ENCODE measurements at places on chromosomes 6 and 20. TPM values are rescaled to one million over a fixed set of nuclear protein-coding genes. Genes with fewer than 3 reads are reported as not detected.

- no peak for DNase-seq
These were observed 102.9 kb downstream of the EDN1 start for GRCh38 chr6:12393100-12393499.

- DNase-seq, result no peak
These were observed 437.1 kb downstream of the CD109 start for GRCh38 chr6:74133073-74133472.

- no peak for DNase-seq
These were observed 82.5 kb downstream of the POPDC3 start for GRCh38 chr6:105097288-105097687.

Gene MMP24OS
- 16.1 TPM for total RNA-seq

Gene ZNF311
- total RNA-seq, result 0.65 TPM

Gene ZKSCAN3
- total RNA-seq, result 3.6 TPM

- DNase-seq, result no peak
These were observed 436.8 kb downstream of the HAO1 start for GRCh38 chr20:7503501-7503900.

- DNase-seq, result no peak
These were observed 28.2 kb downstream of the SLC12A5 start for GRCh38 chr20:46056970-46057855.

Gene OR2H2
- total RNA-seq, result not detected

Gene POM121L2
- total RNA-seq, result not detected

GRCh38 chr6:36331381-36331780 lies 5.3 kb downstream of the BNIP5 start:
- DNase-seq, result no peak

- DNase-seq, result no peak
These were observed 71.0 kb downstream of the SOX4 start for GRCh38 chr6:21664314-21665109.

DNA sequence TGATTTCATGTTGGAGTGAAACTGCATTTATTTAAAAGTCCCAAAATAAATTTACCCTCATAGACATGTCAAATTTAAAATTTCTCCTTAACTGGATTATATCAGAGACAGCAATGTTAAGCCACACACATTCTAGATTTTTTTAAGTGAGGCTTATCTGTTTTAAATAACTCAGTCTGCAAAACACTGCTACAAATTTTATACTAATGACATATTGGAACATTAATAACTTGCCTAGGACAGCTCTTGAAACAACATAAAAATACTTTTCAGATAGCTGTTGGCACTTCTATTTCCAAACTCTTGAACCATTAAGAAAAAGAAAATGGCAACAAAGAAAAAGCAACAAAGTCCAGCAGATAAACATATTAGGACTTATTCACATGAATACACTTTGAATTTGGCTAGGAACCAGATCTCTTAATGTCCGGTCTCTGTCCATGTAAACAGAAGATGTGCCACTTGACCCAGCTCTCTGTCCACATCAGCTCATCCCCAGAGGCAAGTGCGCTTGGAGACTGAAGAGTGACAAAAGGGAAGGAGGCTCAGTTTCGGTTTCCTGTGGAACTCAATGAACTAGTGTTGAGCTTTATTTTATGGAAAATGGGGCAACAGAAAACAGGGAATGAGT lies 219.3 kb upstream of the THBS2 start:
- no peak for DNase-seq

Gene ARMC12
- 0.29 TPM for total RNA-seq

Gene MYB
- 1.4 TPM for total RNA-seq

GRCh38 chr20:3128275-3128984 lies 31.2 kb downstream of the FASTKD5 start:
- no peak for DNase-seq

GRCh38 chr20:21511850-21512633 lies 1.8 kb downstream of the NKX2-2 start:
- no peak for DNase-seq

DNA sequence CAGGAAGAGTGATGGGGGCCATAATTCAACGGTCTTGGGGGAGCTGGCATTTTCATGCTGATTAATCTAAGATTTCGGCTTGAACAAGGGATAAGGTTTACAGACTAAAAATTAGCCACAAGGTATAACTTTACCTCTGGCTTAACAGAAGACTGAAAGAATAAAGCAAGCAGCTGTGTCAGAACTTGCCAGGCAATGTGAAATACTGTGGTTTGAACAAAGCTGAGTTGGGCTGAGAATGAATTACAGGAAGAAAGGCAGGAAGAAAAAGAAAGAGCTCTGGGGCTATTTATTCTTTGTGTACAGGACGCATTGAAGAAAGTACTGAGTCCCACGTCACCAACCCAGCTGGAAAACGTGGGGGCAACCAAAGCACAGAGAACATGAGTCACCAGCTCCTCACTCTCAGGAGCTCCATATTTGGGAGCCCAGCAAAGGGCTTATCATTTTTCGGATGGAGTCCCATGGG lies 121.5 kb upstream of the NEDD9 start:
- no peak for DNase-seq

Gene SEL1L2
- not detected for total RNA-seq

GRCh38 chr20:57791178-57791962 lies 81.6 kb upstream of the PMEPA1 start:
- DNase-seq, result no peak

DNA sequence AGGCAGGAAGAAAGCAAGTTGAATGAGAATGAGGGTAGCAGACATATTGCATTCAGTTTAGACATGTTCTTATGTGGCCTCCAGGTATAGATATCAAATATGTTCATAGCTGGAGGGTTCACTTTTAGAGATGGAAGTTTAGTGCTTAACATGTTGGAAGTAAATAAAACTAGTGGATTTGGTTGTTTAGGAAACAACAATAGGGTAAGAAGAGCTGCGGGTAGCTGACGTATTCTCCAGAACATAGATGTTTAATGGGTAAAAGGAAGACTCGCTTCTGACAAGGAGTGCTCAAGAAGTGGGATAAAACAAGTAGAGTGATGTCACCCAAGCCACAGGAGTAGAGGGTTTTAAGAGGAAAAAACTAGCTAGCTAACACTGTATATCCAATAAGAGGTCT lies 128.4 kb upstream of the COL21A1 start:
- no peak for DNase-seq

Gene PAK5
- total RNA-seq, result not detected

DNA sequence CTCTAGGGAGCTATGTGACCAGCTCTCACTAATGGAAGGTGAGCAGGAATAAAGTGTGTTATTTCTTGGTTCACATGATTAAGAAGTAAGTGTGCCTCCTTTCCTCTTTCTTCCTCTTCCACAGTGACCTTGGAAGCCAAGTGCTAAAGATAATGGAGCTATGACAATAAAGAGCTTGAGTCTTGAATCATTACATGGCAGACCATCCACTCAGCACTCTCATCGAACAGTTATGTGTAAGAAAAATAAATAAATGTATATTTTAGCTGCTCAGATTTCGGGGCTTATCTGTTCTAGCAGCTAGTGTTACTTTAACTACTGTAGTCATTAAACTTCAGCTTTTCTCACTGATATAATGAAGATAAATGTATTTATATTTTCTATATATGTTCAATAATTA lies 72.9 kb downstream of the HDGFL1 start:
- DNase-seq, result no peak

Gene GRM4
- total RNA-seq, result not detected

DNA sequence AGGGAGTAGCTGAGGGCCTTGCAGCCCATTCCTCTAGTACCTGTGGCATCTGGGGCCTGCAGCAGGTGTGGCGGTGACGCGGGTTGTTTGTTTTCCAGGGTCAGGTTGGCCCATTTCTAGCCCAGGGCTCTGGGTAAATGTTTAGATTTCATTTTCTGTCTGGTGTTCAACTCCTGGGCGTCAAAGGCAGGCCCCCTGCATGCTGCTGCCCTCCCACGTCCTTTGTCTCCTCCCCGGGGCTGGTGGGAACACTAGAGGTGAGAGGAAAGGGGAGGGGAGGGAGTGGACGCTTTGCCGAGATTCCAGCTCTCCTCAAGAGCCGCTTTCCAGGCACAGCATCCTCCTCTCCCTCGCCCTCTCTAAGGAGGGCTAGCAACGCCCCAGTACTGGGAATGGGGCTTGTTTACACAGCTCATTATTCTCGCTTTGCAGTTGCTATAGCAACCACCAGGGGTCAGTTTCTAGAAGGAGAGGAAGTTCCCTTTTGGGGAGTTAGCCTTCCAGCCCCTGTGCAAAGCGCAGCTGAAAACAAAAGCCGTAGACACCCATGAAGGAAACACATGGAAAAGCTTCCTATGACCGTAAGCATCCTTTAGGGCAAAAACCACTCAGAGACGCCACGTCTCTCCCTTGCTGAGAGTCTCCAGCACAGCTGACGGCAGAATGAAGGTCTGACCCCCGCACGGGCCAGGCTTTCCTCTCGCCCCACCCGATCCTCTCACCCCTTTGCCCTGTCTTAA lies 170.6 kb downstream of the LY86 start:
- no peak for DNase-seq

- no peak for DNase-seq
These were observed 521 bp upstream of the LKAAEAR1 start for GRCh38 chr20:64084685-64085152.

DNA sequence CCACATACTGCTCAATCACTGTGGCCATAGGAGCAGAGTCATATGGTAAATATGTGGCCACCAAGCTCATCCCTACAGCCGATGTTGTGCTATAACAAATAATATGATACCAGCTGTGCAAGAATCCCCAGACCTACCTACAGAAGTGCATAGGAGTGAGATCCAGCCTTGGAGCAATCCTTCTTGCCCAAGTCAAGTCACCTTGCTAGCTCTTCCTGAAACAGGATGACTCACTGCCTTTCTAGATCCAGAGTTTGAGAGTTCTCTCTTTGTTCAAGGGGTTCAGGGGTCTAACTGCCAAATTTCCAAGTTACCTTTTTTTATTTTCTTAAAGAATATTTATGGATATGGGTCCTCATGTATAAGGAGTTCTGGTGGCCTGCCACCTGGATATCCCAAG lies 195.7 kb upstream of the MAN1A1 start:
- DNase-seq, result no peak

Gene GNRH2
- total RNA-seq, result not detected

DNA sequence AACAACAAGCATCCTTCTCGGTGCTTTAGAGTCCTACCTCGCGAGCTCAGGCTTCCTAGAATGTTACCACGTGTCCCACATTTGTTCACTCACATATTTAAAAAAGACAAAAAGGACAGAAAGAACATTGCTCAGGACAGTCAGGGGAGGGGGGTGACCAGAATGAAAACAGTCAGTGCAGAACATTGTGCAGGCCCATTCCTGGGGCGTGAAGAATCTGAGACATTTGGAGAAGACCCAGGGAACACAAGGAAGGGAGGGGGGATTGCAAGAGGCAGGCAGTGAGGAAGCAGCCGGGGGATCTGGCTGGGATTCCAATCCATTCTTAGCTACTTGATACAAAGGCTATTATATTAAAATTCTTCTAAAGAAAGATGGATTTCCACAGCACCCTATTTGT lies 270.4 kb upstream of the CITED2 start:
- no peak for DNase-seq

DNA sequence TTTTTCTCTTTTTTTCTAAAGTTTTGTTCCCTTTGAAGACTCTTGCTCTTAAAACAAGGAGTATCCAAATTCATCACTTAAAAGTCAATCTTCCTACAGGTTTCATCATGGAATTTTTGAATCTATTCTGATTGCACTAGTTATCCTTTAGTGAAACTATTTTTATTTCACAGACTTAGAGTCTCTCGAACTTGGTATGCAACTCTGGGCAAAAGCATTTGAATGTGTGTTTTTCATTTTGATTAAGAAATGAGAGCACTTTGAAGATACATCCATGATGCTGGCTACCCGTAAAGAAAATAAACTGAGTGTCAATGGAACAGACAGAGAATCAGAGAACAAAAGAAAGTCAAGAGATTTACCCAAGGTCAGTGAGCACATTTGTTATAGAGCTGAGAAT lies 586.5 kb downstream of the EPM2A start:
- no peak for DNase-seq

GRCh38 chr6:16950302-16950701 lies 151.5 kb upstream of the STMND1 start:
- DNase-seq, result no peak

Gene TAF11
- 28.1 TPM for total RNA-seq

Gene TBX18
- total RNA-seq, result 1.9 TPM

DNA sequence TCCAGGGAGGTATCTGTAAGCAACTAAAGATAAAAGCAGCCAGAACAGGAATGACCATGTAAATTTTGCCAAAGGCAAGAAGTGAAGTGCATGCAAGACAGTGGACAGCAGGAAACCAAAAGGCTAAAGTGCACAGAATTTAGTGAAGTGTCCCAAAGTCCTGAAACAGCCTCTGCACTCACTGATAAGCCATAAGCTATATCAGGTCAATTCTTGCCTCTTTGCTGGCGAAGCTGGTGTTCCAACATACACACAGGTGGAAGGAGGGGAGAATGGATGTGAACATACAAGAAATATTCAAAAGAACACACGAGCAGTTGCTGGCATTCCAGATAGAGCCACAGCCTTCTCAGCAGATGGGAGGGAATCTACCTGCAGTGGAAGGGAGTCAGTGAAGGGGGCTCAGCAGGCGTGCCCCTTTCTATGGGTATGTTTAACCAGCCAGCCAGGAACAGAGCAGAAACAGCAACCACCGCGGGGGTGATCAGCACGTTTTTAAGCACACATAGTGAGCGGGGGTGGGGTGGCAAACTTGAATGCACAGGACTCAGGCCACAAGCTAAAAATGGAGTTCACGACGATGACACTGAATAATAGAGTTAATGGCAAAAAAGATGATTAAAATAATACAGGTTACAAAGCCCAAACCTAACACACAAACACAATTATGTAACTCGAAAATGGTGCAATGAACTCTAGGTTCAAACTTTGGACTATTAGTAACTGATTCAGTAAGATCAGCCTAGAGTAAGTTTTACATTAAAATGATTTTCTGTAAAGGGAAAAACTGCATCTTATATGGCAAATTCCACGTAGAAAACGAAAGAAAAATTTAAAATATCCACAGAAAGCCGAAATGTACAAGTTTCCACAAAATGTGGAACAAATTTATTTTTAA lies 1.2 kb downstream of the ECI2 start:
- no peak for DNase-seq

GRCh38 chr20:25283221-25283951 lies 35.5 kb downstream of the PYGB start:
- DNase-seq, result no peak

DNA sequence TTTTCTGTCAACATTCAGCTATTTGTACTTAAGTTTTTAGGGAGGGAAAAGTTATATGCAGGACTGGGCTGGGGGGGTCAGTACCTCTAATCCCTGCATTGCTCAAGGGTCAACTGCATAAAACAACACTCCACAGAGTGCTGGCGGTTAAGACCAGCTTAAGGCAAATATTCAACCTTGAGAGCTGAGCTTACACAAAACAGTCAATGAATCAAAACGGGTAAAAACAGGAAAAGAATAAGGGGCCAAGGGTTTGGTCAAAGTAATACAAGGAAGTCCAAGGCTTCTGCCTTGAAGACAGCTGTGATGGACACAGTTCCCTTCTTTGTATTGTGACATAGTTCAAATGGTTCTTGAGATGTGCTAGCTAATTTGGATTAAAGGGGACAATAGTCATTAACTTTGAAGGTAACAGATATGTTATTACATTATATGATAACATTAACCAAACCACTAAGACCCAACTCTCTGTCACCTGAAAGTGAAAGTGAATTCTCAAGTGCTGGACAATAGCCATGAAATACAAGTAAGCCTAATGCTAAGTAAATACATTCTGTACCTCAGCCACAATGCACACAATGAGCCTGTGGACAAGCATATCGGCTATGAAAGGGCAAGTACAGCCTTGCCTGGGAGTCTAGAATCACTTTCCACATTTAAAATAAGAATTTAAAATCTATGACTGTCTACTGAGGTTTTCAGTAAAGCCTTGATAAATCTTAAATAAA lies 106.8 kb downstream of the PDE10A start:
- no peak for DNase-seq

- DNase-seq, result no peak
These were observed 25.9 kb downstream of the PEX3 start for GRCh38 chr6:143476545-143476944.

GRCh38 chr6:34341481-34341971 lies 50.9 kb downstream of the NUDT3 start:
- DNase-seq, result peak; percentile 38
